Effector memory CD4-positive, alpha-beta T cell (primary cell): ENCODE measurements at places on chromosomes 16 and 17.

DNA sequence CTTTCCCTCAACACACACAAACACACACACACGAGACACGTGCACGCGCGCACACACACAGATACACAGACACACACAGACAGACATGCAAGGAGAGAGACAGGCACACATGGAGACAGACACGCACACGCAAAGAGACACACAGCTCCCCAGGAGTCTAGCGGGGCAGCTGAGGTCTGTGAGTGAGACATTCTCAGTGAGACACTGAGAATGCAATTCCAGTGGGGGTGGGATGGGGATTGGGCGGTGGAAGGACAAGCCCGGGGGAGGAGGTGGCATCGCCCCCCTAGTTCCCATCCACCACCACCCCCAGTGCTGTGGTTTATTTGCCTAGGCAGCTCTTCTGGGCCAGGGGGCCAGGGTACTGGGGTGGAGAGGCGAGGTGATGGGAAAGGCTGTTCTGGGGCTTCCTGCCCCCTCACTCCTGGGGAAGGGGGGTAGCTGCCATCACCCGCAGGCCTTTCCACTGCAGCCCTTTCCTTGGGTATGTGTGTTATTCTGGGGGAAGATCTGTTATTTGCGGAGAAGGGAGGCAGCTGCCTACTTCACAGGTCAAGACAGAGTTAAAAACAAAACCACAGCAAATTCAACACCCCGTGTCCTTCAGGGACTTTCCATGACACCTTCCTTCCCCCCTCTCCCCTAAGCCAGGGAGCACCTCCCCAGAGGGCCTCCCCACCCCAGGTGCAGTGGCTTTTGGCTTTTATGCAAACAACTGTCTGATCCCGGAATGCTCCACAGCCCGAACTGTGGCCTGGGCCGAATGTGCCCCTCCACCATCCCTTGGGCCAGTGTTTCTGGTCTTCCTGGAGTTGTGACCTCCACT, 18.0 kb downstream of the GRB7 start:
- peaks cover 48% of the 10 kb centered on the region for H3K4me1 ChIP-seq
- H3K27me3 ChIP-seq = no peaks in the 10 kb centered on the region
- DNase-seq = peak; percentile 59
- peak overlapping the region; percentile 98 for H3K27ac ChIP-seq
- peaks cover 2% of the 10 kb centered on the region for H3K36me3 ChIP-seq

GRCh38 chr16:59478838-59479237, 744.7 kb upstream of the GOT2 start:
- no peaks in the 10 kb centered on the region for H3K4me1 ChIP-seq
- H3K36me3 ChIP-seq = no peaks in the 10 kb centered on the region
- H3K4me3 ChIP-seq = no peak overlapping the region
- H3K27ac ChIP-seq = no peak overlapping the region
- H3K27me3 ChIP-seq = no peaks in the 10 kb centered on the region

GRCh38 chr16:57627184-57627871, 1.1 kb upstream of the ADGRG1 start:
- no peaks in the 10 kb centered on the region for H3K4me1 ChIP-seq
- no peaks in the 10 kb centered on the region for H3K36me3 ChIP-seq
- no peak overlapping the region for H3K27ac ChIP-seq
- H3K27me3 ChIP-seq = peaks cover 12% of the 10 kb centered on the region
- H3K4me3 ChIP-seq = no peak overlapping the region

- peaks cover 9% of the 10 kb centered on the region for H3K27me3 ChIP-seq
- H3K4me3 ChIP-seq = no peak overlapping the region
- no peaks in the 10 kb centered on the region for H3K36me3 ChIP-seq
- H3K4me1 ChIP-seq = peaks cover 4% of the 10 kb centered on the region
- peak; percentile 53 for DNase-seq
Measured at GRCh38 chr16:1102921-1103635, 7.0 kb upstream of the C1QTNF8 start.

- H3K4me3 ChIP-seq = no peak overlapping the region
- H3K36me3 ChIP-seq = peaks cover 23% of the 10 kb centered on the region
- H3K4me1 ChIP-seq = no peaks in the 10 kb centered on the region
Measured at GRCh38 chr17:30248786-30249185, 13.3 kb upstream of the SLC6A4 start.

DNA sequence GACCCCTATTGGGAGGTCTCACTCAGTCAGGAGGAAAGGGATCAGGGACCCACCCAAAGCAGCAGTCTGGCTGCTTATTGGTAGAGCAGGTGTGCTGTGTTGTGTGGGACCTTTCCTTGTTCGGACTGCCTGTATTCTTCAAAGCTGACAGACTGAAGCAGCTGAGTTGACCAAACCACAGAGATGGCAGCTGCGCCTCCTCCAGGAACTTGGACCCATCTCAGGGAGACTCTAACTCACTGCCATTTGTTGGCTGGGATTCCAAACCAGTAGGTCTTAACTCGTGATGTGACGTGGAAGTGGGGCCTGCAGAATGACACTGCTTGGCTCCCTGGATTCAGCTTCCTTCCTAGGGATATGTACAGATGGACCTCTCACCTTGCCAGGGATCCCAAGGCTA, 9.6 kb upstream of the UQCRC2 start:
- H3K4me3 ChIP-seq = no peak overlapping the region
- no peaks in the 10 kb centered on the region for H3K36me3 ChIP-seq
- no peak for DNase-seq
- H3K4me1 ChIP-seq = no peaks in the 10 kb centered on the region
- no peak overlapping the region for H3K27ac ChIP-seq

DNA sequence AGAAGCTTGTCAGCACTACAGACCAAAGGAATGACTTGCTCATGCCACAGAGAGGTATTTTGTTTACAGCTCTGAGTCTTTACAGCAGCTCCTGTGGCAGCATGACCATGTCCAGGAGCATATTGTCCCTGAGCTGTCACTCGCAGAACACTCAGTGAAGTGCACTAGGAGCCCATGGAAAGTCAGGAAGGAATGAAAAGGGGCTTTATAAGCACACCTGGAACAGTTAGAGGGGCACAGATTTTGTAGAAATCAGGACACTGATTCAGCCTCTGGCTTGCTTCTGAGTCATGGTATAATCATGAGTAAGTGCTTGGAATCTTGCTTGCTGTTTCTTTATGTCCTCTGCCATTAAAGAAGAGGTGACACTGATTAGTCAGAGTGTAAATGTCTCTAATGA, 41.0 kb downstream of the TADA2A start:
- H3K27ac ChIP-seq = no peak overlapping the region
- no peaks in the 10 kb centered on the region for H3K4me1 ChIP-seq
- DNase-seq = no peak
- no peak overlapping the region for H3K4me3 ChIP-seq
- peaks cover 32% of the 10 kb centered on the region for H3K36me3 ChIP-seq
- H3K27me3 ChIP-seq = no peaks in the 10 kb centered on the region

DNA sequence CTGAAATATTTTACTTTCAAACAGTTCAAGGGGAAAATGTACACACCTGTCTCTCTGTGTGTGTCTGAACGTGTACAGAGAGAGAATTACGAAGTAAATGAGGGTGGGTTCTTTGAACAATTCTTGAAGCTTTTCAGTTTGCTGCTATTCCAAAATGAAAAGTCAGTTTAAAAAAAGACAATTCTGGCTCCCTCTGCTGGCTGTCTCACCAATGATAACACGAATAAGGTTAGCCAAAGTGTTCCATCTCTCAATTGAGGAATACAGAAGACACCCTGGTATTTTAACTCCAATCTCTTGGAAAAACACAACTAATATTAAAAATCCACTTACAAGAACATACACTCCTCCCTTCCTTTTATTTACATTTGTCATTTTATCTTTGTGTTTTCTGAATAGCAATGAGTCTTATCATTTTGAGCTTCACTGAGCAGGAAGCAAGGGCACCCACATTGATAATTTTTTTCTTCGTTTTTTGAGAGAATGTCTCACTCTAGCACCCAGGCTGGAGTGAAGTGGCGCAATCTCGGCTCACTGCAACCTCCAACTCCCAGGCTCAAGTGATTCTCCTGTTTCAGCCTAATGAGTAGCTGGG, 20.5 kb downstream of the EFTUD2 start:
- no peaks in the 10 kb centered on the region for H3K27me3 ChIP-seq
- no peak overlapping the region for H3K27ac ChIP-seq
- no peak overlapping the region for H3K4me3 ChIP-seq
- peaks cover 72% of the 10 kb centered on the region for H3K36me3 ChIP-seq

- H3K27ac ChIP-seq = no peak overlapping the region
- no peaks in the 10 kb centered on the region for H3K36me3 ChIP-seq
- H3K27me3 ChIP-seq = peaks cover 4% of the 10 kb centered on the region
- no peaks in the 10 kb centered on the region for H3K4me1 ChIP-seq
Measured at GRCh38 chr17:79627184-79627765, 16.4 kb upstream of the RBFOX3 start.

- no peaks in the 10 kb centered on the region for H3K36me3 ChIP-seq
- no peak overlapping the region for H3K27ac ChIP-seq
- no peak overlapping the region for H3K4me3 ChIP-seq
- H3K4me1 ChIP-seq = no peaks in the 10 kb centered on the region
Measured at GRCh38 chr17:64607862-64608565, 54.1 kb downstream of the SMURF2 start.

GRCh38 chr17:81027038-81027437, 7.9 kb upstream of the BAIAP2 start:
- no peaks in the 10 kb centered on the region for H3K27me3 ChIP-seq
- H3K4me3 ChIP-seq = no peak overlapping the region
- peaks cover 7% of the 10 kb centered on the region for H3K4me1 ChIP-seq

DNA sequence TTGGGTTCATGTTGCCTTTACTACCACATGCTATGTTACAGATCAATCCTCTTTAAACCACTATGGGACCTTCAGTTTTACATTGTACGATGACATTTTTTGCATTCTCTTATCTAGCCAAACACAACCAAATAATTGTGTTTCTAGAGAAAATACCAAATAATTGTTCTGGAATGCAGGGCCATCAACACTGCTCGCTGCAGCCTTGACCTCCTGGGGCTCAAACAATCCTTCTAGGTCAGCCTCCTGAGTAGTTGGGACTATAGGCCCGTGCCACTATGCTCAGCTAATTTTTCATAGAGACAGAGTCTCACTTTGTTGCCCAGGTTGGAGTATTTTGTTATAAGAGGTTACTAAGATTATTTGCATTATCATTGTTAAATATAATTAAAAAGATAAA, 237.5 kb upstream of the PMFBP1 start:
- no peaks in the 10 kb centered on the region for H3K27me3 ChIP-seq
- H3K4me1 ChIP-seq = no peaks in the 10 kb centered on the region
- H3K27ac ChIP-seq = no peak overlapping the region
- H3K4me3 ChIP-seq = no peak overlapping the region

DNA sequence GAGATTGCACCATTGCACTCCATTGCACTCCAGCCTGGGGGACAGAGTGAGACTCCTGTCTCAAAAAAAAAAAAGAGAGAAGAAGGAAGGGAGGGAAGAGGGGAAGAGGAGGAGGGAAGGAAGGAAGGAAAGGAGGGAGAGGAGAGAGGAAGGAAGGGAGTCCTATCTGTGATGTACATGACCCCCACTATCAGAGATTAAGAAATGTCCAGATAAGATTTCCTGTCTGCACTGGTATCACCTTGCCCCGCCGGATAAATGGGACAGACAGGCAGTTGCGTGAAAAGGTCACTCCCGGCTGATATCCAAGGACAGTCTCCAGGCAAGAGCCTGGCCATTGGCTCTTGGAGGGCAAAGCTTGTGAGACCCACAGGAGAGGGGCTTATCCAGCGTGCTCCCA, 5.2 kb upstream of the ZFPM1 start:
- no peak overlapping the region for H3K4me3 ChIP-seq
- no peak for DNase-seq
- peaks cover 12% of the 10 kb centered on the region for H3K4me1 ChIP-seq
- no peaks in the 10 kb centered on the region for H3K27me3 ChIP-seq
- H3K36me3 ChIP-seq = no peaks in the 10 kb centered on the region

DNA sequence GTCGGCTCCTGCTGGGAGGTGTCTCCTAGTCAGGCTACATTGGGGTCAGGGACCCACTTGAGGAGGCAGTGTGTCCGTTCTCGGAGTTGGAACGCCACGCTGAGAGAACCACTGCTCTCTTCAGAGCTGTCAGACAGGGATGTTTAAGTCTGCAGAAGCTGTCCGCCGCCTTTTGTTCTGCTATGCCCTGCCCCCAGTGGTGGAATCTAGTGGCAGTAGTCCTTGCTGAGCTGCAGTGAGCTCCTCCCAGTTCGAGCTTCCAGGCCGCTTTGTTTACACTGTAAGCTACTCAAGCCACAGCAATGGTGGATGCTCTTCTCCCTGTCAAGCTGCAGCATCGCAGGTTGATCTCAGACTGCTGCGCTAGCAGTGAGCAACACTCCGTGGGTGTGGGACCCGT, 36.0 kb downstream of the ITFG1 start:
- H3K4me1 ChIP-seq = no peaks in the 10 kb centered on the region
- no peaks in the 10 kb centered on the region for H3K27me3 ChIP-seq
- no peak overlapping the region for H3K4me3 ChIP-seq
- H3K36me3 ChIP-seq = peaks cover 32% of the 10 kb centered on the region

- H3K27me3 ChIP-seq = peaks cover 40% of the 10 kb centered on the region
- H3K27ac ChIP-seq = no peak overlapping the region
Measured at GRCh38 chr17:60139438-60140285, 10.1 kb upstream of the CA4 start.

- H3K4me1 ChIP-seq = peaks cover 17% of the 10 kb centered on the region
- H3K4me3 ChIP-seq = no peak overlapping the region
- H3K27ac ChIP-seq = no peak overlapping the region
- H3K27me3 ChIP-seq = no peaks in the 10 kb centered on the region
Measured at GRCh38 chr16:29993191-29993902, 2.1 kb downstream of the HIRIP3 start.

DNA sequence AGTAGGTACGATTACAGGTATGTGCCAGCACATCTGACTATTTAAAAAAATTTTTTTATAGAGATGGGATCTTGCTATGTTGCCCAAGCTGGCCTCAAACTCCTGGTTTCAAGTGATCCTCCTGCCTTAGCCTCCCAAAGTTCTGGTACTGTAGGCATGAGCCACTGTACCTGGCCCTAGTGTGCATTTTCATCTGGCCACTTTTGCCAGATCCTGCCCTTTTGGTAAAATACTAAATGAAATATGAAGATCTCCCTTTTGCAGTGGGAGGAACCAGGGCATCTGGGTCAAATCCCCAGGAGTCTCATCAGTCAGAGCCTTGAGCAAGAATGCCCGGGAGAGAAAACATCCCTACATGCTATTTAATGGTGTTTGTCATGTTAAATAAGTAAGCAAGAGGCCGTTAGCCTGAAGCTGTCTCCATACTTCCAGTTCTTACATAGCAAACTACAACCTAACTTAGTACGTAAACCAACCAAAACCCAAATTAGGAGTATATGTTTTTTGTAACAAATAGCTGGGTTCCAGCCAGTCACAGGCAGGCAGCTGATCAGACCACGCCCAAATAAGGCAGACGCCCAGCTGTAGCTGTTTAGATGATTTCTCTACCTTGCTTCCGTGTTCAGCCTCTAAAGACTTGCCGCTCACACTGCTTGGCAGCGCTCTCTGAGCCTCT, 46.5 kb upstream of the CLEC18A start:
- no peak for DNase-seq
- H3K36me3 ChIP-seq = peaks cover 22% of the 10 kb centered on the region
- no peaks in the 10 kb centered on the region for H3K27me3 ChIP-seq
- H3K4me3 ChIP-seq = no peak overlapping the region
